Large intestine (tissue), 12 donors: ENCODE measurements at places on chromosomes 1 and 21.

DNA sequence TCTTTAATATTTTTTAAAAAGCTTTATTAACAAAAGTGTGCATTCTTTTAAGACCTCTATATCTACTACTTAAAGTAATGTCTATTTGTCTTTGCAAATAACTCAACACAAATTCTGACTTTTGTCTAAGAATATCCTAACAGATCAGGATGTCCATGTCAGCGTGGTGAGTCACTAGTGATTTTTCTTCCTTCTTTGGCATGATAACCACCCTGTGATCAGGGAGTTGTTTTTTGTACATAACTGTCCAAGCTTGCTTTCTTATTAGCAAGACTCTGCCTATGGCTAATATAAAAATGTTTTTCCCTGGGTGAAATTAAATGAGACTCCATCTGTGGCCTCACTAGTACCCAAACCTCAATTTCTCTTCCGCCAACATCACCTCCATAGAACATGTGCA is 688.9 kb upstream of the ADGRL2 start:
- no peak for DNase-seq

DNA sequence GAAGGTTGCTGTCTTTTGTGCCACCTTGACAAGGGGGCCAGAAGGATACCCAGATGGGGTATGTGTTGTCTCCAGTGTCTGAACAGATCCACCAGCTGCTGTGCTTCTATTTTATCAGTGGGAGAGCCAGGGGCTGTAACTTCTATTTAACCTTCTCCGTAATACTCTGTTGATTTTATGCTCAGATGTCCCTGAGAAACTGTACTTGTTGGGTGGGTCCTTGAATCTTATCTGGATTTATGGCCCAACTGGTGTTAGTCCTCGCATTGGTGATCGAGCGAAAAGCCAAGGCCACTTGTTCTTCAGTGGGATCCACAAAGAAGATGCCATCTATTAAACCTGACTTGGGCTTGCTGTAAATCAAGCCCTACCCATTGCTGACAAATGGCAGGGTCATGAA is 56.4 kb downstream of the ST6GALNAC3 start:
- DNase-seq, result no peak

- no peak for DNase-seq
These were observed 158.9 kb upstream of the COL11A1 start for GRCh38 chr1:103267266-103267665.

DNA sequence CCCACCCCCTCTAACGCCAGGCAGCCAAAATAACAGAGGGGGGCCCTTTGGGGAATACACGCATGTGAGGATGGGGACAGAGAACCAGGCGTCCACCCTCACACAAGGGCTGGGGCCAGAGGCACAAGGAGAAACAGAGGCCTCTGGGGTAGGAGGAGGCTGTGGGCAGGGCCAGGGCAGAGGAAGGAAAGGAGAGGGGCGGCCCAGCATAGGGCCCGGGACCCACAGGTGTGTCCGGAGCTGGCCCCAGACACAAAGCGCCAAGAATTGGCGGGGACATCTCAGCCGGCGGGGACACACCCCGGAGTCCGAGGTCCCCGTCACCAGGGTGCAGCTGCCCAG is 6.7 kb downstream of the PLEKHG5 start:
- no peak for DNase-seq

DNA sequence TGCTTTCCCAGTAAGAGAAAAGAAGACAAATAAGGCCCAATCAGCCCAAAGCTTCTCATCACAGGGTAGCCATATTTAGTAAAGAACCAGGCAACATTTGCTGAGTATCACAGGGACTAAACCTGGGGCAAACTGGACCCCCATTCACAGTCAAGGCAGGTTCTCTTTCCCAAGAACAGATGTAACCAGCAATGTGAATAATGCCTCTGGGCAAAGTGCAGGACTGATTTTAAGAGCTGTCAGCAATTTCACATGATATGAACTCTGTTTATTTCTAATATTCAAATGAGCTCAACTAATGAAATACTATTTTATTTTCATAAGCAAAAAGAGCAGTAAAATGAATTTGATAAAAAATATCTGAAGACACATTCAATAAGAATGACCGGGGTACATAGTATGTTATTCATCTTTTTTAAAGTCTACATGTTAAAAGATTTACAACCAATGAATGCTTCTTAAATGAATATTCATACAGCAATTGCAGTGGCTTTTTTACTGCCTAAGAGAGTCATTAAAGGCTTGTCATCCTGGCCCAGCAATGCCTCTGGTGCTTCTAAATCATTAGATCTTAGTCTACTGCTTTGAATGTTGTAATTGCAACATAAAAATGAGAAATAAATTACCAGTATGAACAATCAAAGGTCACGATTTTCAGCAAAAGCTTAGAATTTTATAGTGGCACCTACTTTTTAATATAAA is 308.8 kb downstream of the SMYD3 start:
- peak; percentile 23 for DNase-seq

DNA sequence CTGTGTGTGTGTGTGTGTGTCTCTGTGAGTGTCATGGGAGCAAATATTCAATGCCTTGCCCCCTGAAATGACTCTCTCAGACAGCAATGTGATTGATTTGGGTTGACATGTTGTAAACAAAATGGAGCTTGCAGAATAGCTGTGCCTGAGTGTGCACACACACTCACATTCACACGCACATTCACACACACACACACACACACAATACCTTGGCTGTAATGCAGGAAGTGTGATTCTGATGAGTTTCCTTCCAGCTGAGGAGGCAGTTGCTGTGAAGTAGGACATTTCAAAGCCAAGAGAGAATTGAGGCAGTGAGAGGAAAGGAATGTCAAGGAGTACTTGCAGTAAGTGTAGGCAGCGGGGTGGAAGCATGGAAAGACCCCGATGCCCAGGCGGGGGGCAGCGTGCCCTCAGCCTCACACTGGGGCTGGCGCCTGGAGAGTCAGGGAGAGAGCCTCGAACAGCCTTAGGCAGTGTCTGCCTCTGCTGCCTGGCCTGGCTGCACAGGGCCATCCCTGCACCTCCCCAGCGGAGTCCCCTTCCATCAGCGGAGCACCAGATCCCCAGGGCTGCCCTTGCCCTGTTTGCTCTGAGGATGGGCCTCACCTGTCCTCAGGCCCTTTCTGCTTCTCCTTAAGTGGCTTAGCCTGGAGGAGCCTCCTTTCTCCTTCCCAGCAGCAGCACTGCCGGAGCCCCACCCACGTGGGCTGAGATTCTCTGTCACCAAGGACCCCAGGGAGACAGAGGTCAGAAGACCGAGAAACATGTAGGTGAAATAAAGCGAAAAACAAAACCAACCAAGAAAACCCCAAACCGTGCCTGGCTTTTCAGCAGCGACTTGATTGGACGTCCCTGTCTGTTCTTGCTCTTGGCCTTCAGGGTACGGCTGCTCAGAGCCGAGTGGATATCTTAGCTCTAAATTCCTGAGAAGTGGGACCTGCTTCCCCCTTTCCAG is 9.2 kb downstream of the VASH2 start:
- no peak for DNase-seq

- DNase-seq, result peak; percentile 90
These were observed at the start of gene SAMD13 for GRCh38 chr1:84301004-84301784. SAMD13 (plus strand) TSS chr1:84301708; CDS start chr1:84303235, 1,527 bp downstream.

GRCh38 chr1:83995649-83996048 is 3.3 kb downstream of the TTLL7 start:
- no peak for DNase-seq

- DNase-seq, result peak; percentile 86
These were observed 66.1 kb upstream of the TMPRSS2 start for GRCh38 chr21:41573902-41574690.

- no peak for DNase-seq
These were observed 291.1 kb downstream of the PTPRU start for GRCh38 chr1:29527314-29528004.

GRCh38 chr1:209367061-209367772 is 216.3 kb upstream of the CAMK1G start:
- DNase-seq, result no peak

DNA sequence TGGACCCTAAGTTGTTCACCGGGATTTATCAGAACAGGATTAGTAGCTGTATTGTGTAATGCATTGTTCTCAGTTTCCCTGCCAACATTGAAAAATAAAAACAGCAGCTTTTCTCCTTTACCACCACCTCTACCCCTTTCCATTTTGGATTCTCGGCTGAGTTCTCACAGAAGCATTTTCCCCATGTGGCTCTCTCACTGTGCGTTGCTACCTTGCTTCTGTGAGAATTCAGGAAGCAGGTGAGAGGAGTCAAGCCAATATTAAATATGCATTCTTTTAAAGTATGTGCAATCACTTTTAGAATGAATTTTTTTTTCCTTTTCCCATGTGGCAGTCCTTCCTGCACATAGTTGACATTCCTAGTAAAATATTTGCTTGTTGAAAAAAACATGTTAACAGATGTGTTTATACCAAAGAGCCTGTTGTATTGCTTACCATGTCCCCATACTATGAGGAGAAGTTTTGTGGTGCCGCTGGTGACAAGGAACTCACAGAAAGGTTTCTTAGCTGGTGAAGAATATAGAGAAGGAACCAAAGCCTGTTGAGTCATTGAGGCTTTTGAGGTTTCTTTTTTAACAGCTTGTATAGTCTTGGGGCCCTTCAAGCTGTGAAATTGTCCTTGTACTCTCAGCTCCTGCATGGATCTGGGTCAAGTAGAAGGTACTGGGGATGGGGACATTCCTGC is 3.9 kb upstream of the OLFML3 start:
- DNase-seq, result no peak

DNA sequence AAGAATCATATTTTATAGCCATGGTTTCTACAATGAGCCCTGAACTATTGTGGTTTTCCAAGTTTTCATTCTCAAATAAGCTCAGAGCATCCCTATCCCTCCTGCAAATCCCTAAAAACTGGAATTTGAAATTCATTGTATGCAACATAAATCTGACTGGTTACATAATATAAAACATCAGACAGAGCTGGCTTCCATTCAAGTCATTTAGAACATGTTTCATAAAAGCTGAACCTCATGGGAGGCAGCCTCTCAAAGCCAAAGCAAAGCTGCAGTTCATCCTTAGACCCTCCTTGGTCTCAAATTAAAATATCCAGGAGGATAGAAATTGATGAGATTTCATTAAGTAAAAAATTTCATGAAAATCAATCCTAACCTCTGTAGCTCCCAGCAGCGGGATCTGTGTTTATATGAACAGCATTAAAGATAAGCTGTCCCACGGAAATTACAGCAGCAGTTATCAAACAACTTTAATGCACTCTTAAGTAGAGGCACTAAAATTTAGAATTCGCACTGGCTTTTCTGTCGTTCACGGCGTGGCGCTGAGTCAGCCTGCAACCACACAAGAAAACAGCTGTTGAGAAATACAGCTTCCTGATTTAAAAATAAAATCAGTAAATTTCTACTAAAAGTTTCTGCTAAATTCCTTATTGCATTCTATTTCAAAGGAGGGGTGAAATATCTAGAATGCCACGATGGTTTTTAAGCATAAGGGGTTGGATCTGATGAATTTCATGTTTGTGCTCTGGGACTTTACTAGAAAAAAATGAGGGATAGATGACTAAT is 99.9 kb upstream of the TIAM1 start:
- no peak for DNase-seq

DNA sequence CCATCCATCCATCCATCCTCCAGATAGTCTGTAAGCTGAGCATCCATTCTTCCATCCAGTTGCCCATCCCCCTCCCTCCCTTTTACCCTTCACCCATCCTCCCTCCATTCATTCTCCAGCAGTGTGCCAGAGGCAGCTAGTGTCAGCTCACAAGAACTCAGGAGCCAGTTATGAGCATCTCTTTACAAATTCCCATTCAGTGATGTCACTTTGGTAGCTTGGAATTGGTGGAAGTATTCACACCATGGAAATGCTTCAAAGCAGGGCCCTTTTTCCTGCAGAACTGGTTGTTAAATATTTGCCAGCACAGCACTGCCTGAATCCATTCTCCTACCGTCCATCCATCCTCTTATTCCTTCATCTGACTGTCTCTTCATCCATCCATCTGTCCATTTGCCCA is 72.5 kb downstream of the ARHGEF10L start:
- DNase-seq, result no peak

GRCh38 chr1:192109576-192109975 is 48.7 kb upstream of the RGS18 start:
- DNase-seq, result no peak

- DNase-seq, result no peak
These were observed 7.0 kb downstream of the COLGALT2 start for GRCh38 chr1:184030433-184031091.

DNA sequence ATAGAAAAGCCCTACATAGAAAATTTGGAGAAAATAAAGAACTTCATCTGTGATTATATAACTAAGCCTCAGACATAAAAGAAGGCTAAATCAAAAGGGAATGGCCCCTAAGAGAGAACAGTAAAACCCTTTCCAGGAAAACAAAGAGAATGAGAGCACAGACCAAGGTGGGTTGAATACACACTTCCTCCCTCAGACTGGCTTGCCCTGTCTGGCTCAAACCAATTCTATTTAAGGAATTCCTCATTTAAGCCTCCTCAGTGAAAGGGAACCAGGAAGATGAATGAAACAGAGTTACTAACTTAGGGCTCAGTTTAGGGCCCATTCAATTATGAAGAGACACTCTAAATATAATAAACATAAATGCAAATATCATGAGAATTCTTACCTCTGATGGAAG is 10.6 kb upstream of the SYT14 start:
- DNase-seq, result no peak

DNA sequence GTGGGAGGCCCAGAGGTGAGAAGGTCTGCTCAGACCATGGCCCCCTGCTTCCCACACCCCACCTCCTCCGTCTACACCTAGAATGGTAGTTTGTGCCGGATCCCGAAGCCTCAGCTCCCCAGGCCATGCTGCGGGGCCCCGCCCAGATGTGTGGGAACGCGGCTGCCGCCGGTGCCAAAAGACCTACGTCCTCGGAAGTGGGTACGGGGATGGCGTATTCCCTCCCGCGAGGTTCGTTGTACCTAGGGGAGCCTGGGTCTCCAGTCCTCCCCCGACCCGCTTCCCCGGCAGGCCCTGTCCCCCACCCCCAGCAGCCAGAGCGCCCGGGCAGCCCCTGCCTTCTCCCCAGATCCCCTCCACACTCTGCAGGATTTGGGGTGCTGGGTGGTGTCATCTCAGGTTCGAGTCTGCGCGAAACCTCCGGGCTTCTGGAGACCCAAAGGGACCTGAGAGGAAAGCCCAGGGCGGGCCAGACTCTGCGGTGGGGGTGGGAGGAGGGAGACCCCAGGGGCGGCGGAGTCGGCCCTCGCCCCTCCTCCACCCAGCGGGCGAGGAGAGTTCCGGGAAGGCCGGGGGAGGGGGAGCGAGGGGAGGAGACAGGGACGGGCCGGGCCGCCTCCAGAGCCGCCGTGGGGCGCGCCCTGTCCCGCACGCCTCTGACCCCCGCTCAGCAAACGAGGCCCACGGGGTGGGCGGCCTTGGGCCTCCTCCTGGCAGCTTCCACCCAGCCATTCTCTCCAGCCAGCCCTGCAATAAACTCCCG is 6.2 kb upstream of the PRDM16 start:
- no peak for DNase-seq

- DNase-seq, result peak; percentile 58
These were observed 54.0 kb upstream of the CNN3 start for GRCh38 chr1:94980582-94981574.

GRCh38 chr1:228205526-228206436 is 2.1 kb upstream of the OBSCN start:
- DNase-seq, result no peak

DNA sequence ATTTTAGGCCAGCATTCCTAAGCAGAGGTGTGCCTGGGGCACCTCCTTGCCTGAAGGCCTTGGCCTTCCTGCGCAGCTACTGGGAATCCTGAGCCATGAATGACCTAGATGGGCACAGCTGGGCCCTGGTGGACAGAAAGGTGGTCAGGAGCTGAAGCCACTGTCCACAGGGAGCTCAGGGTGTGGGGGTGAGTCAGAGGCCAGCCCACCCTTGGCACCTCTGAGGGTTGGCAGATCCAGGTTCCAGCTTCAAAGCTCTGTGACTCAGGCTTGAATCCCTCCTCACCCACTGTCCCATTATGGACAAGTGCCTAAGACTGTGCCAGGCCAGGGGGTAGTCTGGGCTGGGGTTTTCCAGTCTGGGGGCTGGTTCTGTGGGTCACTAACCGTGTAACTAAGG is 6.4 kb upstream of the EDN2 start:
- DNase-seq, result no peak
